ENCODE measurements at places on chromosomes 6 and 20.

GRCh38 chr6:162922563-162923166 lies 194.9 kb downstream of the PACRG start:
- no peak for DNase-seq

- no peak for DNase-seq
These were observed 559 bp downstream of the APMAP start for GRCh38 chr20:24991897-24992486.

GRCh38 chr6:157822245-157823000 lies 623 bp upstream of the SNX9 start:
- no peak for DNase-seq

GRCh38 chr20:31674895-31675827 lies 37.4 kb downstream of the COX4I2 start:
- DNase-seq = no peak

Data from ACHN (cell line).